ENCODE measurements at places on chromosomes 12 and 14. TPM values are rescaled to one million over a fixed set of nuclear protein-coding genes. Genes with fewer than 3 reads are reported as not detected.

DDX54 gene
- 52.7 TPM for total RNA-seq

DNA sequence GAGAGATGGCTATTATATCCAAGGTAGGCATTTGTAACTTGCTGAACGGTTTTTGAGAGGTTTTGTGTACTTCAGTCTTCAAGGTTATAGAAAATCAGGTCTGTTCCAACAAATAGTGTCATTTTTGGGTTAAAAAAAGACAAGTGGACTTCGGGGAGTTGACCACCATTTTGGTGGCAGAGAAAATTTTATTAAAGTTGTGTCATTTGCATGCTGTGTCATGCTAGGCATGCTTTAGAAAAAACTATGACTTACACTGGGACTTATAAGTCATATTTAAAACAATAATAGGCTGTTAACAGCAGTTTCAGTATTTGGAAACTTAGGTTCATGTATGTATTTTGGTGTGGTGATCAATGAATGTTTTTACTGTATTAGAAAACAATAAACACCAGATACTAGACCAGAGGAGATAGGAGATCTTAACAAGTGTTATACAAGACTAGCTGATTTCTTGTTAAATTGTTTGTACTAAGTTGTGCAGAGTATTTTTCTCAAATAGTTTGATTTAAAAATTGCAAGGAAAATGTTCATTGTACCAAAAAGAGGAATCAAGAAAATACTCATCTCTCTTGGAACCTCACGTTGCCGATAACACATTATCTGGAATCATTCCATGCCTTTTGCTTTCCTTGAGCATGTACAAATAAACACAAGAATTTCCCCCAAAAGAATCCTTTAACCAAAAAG lies 1.4 kb downstream of the RAN start:
- no peaks in the 10 kb centered on the region for H3K27me3 ChIP-seq
- H3K27ac ChIP-seq = no peak overlapping the region
- no peak overlapping the region for H3K4me3 ChIP-seq
- H3K4me1 ChIP-seq = peaks cover 27% of the 10 kb centered on the region
- no peak for DNase-seq

TECPR2 gene
- total RNA-seq = 7.0 TPM

CCDC196 gene
- total RNA-seq = 3.4 TPM

GRCh38 chr14:101495284-101495683 lies 66.0 kb upstream of the DIO3 start:
- H3K36me3 ChIP-seq = no peaks in the 10 kb centered on the region
- no peaks in the 10 kb centered on the region for H3K27me3 ChIP-seq
- H3K4me3 ChIP-seq = no peak overlapping the region
- peak; percentile 2 for DNase-seq

GRCh38 chr12:11695321-11695720 lies 45.8 kb downstream of the ETV6 start:
- no peaks in the 10 kb centered on the region for H3K36me3 ChIP-seq
- peak; percentile 74 for DNase-seq
- H3K4me1 ChIP-seq = peaks cover 48% of the 10 kb centered on the region
- H3K27ac ChIP-seq = peak overlapping the region; percentile 76

Measured in body of pancreas (tissue), 4 donors.